ENCODE measurements at places on chromosomes 6 and 20.
A peak's percentile ranks its signal among the peaks of the same experiment; 100 is the strongest.

DNA sequence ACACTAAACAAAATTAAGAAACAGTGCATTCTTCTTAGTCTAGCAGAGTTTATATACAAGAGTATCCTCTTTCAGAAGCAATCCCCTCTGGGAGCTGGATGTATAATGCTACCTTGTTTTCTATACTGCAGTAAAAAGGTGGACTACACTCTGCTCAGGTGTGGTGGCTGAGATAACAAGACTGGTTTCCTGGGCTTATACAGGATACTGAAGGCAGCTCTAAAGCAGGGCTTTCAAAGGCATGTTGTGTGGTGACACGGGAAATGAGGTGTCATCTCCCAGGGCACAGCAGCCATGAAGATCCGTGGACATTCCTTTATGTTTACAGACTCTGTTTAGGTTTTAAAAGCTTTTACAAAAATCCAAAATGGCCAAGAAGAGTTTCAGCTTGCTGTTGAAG, 136.7 kb downstream of the MAP3K4 start:
- DNase-seq: no peak

DNA sequence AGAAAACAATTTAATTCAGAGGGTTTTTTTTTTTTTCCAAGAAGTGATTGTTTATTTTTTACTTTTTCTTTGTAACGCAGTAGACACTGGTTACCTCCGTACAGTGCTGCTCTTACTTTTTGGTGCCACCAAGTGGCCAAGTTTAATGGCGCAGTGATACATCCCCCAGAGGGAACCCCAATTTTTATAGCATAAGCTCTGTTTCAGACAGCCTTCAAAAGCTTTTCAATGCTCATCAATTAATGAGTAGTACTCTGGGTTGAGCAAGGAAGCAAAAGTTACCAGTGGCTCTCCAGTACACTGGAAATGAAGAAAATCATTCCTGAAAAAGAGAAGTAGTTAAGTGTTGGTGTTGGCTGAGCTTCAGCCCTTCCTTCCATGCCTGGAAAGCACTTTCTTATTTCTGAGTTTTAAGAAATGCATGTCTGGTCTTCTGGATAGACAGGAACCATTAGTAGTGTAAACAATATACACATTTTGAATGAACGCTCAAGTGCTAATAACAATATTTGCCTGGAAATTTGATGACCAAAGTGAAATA, 129.1 kb upstream of the SMLR1 start:
- DNase-seq: no peak

DNA sequence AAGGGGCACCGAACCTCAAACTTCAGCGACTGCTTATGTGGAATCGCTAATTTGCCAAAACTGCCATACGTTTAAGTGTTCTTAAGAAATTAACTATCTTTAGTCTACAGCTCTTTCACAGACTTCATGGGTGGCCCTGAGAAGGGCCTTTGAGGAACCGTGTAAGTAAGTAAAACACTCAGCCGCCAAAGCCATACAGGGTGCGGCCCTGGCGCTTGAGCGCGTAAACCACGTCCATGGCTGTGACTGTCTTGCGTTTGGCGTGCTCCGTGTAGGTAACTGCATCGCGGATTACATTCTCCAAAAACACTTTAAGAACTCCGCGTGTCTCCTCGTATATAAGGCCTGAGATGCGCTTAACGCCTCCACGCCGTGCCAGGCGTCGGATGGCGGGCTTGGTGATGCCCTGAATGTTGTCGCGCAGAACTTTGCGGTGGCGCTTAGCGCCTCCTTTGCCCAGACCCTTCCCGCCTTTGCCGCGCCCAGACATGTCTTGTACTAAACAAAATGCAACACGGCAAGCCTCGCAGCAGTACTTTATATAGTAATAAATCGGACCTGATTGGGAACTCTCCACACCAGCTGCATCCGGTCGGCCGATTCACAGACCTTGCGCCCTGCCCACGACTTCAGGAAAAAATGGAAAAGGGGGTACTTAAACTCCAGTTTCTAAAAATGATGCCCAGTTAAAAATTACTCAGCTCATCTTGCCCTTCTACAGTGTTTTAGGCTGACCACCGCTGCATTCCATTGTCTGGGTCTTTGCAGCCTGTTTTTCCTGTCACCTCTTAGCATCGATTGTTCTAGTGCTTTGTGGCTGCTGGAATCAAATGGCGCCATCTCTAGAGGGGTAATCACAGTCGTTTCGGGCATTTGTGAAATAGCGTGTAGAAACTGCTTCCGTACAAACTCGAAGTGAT, 38.9 kb downstream of the OR2B2 start:
- peak; percentile 55 for DNase-seq

- no peak for DNase-seq
Observed at GRCh38 chr6:108640104-108640503, 79.4 kb downstream of the FOXO3 start.

Data from Daoy (cell line).